Renal cortex interstitium (tissue), 15 donors: ENCODE measurements at places on chromosomes 4 and X.

DNA sequence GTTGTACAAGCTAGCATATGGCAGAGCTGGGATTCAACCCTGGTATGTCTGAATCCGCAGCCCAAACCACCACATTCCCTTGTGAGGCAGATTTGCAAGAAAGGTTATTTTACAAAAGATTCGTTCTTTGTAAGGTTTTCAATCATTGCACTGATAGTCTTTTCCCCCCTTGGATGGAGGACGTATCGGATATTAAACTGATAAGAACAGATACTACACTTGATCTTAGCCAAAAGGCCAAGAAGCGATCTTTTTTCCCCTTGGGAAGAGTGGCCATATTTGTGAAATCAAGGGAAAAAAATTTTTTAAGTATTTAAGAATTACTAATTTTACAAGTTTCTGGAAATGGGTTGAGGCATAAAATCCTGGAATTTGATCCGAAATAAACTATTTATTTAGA lies 34.4 kb upstream of the MSMO1 start:
- no peak for DNase-seq

DNA sequence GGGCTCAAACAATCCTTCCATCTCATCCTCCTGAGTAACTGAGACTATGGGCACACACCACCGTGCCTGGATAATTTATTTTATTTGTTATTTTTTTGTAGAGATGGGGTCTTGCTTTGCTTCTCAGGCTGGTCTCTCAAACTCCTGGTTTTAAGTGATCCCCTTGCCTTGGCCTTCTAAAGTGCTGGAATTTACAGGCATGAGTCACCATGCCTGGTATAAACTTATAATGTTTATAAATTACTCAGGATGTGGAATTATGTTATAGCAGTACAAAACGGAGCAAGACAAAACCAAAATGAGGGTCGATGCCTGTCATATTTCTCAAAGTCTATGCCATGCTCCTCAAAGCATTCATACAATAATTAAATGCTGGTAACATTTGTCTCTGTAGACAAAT lies 29.8 kb upstream of the TEX13C start:
- DNase-seq: no peak

DNA sequence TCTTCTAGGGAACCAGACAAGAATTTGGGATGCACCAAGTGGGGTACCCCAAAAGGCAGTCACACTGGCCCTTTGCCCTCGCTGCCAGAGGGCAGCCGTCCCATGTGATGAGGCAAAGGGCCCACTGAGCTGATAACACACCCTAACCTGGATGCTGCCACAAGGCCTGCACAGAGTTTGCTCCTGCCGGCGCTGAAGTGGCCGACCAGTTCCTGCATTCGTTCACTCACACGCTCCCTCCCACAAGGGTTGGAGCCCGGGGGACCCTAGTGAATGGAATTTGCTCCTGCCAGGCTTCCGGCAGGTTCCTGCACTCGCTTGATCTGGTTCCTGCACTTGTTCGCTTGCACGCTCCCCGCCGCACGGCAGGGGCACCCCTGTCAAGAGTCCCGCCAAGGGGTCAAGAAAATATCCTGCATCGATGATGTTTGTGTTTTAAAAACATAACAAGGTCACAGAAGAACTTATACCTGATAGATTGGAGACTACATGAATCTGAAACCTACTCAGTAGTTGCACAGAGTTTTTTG lies 296.4 kb upstream of the VCX start:
- no peak for DNase-seq

GRCh38 chrX:20361081-20361889 lies 94.6 kb upstream of the RPS6KA3 start:
- DNase-seq: no peak
